ENCODE measurements at places on chromosomes 3 and 15.

- DNase-seq: no peak
Measured at GRCh38 chr3:148077965-148078364, 619.7 kb upstream of the AGTR1 start.

DNA sequence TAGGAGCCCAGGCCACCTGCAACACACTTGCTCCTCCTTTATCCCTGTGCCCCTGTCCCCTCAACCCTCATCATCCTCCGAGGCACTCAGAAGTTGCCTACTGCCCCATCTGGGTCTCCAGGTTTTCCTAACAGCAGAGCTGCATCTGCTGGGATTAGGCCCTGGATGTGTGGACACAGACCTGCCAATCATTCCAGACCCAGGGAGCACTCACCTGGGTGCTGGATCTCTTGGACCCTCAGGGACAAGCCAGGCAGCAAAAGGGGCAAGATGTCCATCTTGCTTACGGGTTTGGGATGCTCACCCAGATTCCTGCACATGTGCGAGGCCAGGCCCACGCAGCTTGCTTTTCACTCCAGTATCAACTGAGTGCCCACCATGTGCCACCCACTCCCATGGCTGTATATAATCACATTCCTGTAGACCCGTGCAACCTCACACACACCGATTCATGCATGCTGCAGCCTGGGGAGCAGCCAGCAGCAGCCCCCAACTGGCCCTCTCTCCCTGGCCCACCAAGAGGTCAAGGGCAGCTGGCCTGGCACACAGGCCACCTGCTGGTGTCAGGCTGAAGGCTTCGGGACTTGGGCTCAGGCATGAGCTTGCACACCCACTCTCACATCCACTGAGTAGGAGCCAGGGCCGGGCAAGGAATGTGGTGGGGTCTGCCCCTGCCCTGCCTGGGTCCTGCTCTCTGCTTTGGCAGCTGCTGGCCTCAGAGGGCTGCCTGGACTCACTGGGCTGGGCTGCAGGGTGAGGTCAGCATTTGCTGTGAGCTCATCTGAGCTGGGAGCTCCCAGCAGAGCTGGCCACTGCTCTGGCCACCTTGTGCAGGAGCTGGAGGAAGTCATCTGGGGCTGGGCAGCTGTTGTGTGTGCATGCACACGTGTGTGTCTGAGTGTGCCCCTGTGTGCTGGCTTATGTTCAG, 14.9 kb downstream of the PRKCD start:
- no peak for DNase-seq

DNA sequence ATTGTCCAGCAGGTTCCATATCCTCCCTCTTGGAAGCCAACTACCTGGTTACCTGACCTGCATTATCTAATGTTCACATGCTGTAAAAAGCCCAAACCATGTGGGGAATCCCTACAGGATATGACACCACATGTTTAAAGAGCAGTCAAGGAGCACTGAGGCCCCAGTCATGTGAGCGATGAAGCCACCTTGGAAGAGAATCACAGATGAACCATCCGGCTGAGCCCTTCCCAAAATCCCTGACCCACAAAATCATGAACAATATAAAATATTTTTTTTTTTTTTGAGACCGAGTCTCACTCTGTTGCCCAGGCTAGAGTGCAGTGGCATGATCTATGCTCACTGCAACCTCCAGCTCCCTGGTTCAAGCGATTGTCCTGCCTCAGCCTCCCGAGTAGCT, 10.6 kb upstream of the ANKDD1A start:
- no peak for DNase-seq

- DNase-seq: no peak
Measured at GRCh38 chr3:29503958-29504357, 223.1 kb downstream of the RBMS3 start.

DNA sequence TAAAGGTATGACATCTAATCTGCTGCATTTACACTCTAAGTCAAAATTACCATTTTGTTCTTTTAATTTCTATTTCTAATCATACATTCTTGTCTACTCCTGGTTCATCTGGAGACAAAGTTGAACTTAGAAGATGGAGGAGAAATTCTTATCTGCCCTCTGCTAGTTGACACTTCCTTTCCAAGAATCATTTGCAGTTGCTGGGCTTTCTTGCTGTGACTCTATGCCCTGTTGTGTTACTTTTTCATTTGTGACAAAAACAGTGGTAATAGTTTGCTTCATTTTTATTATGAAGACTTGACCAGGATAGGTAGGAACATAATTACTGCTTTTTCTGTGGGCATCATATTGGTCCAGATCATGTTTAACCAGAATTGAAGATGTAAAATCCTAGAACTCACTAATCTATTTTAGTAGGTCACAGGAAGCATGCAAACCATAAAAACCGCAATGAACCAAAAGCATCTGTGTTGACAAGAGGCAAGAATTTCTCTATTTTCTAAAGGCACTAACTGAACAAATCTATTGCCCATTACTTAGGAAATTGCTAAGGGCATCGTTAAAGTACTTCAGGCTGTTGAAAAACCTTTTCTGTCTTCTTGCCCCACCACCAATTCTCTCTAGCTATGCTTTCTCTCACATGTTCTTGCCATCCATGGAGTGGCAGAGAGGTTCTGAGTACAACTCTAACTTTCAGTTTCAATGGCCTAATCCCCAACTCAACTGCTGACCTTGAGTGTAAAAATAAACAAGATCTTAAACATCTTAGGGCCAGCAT, 4.2 kb upstream of the CCR2 start:
- DNase-seq: no peak

DNA sequence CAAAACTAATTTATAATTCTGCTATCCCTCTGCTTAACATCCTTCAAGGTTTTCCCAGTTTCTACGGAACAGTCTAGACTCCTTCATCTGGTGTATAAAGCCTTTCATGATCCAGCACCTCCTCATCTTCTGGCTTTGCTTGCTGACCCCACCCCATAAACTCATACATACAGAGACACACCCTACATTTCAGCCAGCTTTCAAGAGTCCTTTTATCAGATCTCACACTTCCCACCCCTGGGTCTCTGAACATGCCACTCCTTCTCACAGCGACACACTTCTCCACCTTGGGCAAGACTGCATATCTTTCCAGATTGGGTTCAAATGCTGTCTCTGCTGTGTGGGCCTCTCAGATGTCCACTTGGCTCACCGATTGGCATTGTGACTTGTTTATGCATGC, 166.8 kb upstream of the LPP start:
- no peak for DNase-seq

DNA sequence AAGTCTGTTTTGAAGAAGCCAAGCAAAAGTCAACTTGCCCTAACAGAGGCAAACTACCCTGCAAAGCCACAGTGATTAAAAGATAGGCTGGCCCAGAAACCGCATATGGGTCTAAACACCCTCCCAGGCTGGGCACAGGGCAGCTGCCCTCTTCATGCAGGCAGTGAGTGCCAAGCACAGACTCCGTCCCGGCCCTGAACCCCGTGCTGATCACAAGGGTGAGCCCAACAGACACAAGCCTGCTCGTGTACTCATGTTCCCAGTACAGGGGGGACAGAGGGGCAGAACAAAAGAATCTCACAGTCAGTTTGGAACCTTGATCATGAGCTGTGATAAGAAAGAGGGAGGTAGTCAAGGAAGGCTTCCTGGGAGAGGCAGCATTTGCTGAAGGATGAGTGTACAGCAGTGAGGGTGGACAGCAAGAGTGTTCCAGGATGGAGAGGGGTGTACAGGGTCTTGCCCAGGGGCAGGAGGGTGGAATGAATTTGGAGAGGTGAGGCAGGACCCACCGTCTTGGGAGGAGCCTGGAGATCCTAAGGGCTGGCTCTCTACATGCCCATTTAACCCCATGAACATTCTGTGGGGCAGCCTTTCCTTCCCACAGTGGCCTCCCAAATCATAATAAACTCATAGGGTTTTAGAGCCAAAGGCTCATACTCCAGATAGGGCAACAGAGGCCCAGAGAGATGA, 43.2 kb upstream of the PRR23E start:
- DNase-seq: no peak

DNA sequence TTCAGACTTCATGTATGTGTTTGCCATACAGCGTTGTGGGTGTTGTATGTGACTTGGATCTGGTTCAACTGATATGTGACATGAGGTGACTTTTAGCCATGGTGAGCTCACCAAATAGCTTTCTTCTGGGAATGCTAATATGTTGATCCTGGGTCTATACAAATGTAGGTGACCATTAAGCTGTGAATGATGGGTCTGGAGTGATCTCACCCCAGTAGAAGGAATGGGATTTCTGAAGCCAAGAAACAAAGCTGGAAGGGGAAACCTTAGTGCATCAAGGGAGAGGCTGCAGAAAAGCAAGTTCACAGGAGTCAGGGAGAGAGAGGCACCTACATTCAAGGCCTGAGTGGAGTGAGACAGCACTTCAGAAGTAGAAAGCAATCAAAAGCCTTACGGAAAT, 421.0 kb upstream of the THRB start:
- DNase-seq: no peak

GRCh38 chr3:27357665-27358258, 11.4 kb downstream of the NEK10 start:
- no peak for DNase-seq

DNA sequence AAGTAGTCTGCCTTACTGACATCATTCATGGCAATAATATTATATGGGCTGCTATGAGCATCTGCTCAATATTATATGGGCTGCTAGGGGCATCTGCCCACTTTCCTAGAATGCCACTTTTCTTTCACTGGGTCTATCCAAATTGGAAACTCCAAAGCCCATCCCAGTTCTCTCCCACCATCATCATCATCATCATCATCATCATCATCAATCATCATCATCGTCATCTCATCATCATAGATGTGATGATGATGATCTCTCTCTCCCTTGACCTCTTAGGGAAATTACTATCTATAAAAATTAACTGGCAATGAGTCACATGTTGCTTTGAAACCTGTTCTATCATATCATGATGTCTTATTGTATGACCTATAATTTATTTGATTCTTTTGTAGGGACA, 222.0 kb downstream of the TJP1 start:
- DNase-seq: no peak

DNA sequence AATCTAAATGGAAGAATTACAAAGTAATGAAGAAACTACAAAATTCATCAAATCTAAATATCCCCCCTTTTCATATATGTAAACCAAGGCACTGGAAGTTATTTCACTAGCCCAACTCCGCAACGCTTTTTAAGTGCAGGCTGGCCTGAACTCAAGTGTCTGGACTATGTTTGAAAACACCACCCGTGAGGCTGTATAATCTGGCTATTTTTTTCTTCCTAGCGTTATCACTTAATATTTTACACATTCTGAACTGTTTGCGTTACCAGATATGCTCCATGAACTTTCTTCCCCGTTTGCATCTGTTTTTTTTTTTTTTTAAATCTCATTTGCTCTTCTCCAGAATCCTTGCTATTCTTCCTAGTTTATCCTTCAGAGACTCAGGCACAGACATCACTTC, 619.5 kb upstream of the CBLB start:
- DNase-seq: no peak

GRCh38 chr3:98263944-98264343, at the start of gene OR5H6:
Gene OR5H6, plus strand, starts transcription at chr3:98264244. Its CDS starts 89 bp downstream, at chr3:98264333.
- DNase-seq: no peak

- no peak for DNase-seq
Measured at GRCh38 chr15:65632780-65633375, 11.1 kb downstream of the SLC24A1 start.

DNA sequence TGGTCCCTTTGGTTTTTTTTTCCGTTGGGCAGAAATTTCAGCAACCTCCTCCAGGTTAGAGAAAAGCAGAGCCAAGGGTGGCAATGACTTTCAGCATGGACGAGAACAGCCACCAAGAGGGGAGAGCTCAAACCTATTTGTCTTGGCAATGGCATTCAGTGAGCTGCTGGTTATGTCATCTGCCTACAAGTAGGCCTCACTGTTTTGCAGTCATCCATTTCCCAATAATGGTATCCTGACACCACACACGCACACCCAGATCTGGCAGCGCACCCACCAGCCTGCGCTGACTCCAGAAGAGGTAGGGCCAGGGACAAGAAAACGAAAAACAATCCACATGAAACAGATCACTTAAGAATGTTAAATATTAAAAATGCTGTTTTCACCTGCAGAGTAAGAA, 92.3 kb downstream of the MAGI1 start:
- DNase-seq: no peak

GRCh38 chr15:50377867-50378751, 23.1 kb upstream of the GABPB1 start:
- no peak for DNase-seq

- no peak for DNase-seq
Measured at GRCh38 chr3:123350971-123351370, 97.9 kb downstream of the ADCY5 start.

DNA sequence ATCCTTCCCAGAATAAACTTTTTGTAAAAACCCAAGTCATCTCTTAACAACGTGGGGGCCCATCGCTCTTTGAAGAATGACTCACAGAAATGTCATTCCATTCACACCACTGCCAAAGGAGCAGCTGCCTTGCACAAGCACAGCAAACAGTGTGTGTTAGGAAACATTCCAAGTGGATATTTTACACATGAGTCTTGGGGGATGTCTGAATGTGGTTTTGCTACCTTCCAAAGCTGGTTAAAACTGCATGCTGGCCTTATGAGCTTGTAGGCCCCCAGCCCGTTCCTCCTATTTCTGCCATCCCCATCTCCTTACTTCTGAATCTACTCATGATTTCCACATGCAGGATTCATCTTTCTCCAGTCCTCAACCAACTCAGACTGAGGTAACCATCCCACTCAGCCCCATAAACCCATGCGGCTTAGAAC, 130.8 kb downstream of the CPNE4 start:
- DNase-seq: no peak

DNA sequence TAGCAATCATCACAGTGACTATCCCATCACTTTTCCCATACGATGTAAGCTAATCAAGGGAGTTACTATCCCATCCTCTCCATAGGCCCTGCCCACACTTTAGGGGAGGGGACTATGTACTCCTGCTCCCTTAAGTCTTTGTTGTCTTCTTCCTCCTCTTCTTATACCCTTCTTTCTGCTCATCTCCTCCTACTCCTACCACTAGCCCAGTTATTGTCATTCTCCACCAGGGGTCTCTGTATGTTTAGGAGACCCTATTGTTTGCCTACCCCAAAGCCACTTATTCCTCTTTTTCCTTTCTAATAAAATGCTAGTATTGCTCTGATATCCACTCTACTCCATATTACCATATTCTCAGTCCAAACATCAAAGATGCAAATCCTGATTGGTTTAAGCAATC, 27.8 kb downstream of the STAC start:
- DNase-seq: no peak

GRCh38 chr3:187748050-187748481, 2.8 kb upstream of the BCL6 start:
- DNase-seq: no peak

DNA sequence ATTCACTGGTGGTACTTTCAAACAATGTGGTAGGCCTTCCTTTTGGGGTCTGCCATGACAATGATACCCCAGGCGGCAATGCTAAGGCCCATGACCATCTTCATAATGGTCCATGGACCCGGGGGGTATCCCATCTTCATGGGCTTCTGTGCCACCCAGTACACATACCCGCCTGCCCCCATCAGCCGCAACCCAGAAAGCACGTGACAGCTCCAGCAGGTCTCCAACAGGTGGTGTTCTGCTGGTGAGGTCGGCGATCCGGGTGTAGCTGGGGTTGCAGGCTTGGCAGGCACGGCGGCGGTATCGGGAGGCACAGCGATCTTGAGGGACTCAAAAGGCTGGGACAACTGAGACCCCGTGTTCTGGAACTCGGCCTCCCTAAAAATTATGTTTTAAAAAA, 214.5 kb downstream of the SNRPN start:
- no peak for DNase-seq

All from NCI-H1417 treated with DMSO at 0.1 percent for 48 hours (cell line).